ENCODE measurements at places on chromosomes 6 and 20.

- DNase-seq = no peak
Measured at GRCh38 chr20:49990271-49990720, 7.5 kb downstream of the SNAI1 start.

GRCh38 chr6:7893342-7893741 is 17.2 kb downstream of the TXNDC5 start:
- no peak for DNase-seq

DNA sequence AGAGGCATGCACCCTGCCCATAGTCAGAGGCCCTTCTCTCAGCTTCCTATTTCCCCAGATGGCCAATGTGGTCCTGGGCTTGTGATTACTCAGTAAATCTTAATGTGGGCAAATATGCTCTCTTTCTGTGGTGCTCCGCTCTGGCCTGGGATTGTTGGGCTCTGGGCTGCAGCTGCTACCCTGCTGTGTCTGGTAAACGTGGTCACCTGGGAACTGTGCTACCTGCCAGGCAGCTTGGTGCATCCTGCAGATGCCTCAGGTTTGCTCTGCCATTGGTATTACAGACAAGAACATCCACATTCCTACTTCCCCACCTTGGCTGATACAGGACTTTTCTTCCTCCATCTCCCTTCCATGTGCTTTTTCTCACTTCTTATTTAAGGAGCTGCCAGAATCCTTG is 611.5 kb upstream of the IMPG1 start:
- DNase-seq = no peak

DNA sequence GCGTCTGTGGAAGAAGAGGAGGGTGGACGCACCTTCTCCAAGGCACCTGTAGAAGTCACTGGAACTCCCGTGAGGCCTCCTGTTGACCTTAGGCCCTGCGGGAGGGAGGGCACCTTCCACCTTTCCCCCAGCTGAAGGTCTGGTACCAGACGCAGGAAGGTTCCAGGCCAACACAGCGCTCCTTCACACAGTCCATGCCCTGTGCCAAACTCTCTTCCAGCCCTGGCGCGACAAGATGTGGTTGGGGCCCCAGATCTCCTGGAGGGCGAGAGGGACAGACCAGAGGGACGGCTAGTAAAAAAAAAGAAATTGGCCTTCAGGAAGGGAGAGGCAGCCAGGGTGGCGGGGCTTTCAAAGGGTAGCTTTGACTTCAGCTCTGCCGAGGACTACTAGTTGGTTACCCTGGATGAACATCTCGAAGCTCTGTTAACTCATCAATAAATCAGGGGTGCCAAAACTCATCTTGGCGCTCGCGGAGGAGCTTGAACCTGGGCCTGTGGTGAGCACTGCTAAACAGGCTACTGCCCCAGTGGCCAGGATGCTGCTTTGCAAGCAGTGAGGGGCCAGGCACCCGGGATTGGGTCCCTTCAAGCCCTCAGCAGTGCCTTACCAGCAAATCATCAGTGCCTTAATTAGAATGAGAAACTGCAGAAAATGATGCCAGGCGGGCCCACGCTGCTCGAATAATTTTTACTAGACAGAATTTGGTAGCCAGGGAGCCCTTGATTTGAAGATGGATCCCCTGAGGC is 14.9 kb downstream of the AARS2 start:
- DNase-seq = no peak

DNA sequence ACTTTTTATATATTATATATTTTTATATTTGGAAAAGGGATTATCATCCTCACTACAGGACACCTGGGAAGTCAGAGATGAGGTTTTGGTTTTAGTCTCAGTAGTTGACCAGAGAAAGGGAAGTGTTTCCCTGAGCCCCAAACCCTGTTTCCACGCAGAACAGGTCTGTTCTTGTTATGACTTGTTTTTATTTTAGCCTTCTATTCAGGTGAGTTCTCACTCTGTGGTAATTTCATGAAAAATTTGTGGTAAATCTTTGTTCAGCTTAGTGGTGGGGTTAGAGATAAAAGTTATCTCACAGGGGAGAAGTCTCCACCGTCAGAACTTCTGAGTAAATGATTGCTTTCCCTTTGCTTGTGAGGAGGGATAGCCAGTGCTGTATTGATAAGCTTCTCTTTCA is 224.9 kb downstream of the FARS2 start:
- no peak for DNase-seq

GRCh38 chr6:141326426-141326825 is 806.3 kb upstream of the GJE1 start:
- DNase-seq = peak; percentile 93

- no peak for DNase-seq
Measured at GRCh38 chr6:136039185-136039584, 187.7 kb downstream of the PDE7B start.

DNA sequence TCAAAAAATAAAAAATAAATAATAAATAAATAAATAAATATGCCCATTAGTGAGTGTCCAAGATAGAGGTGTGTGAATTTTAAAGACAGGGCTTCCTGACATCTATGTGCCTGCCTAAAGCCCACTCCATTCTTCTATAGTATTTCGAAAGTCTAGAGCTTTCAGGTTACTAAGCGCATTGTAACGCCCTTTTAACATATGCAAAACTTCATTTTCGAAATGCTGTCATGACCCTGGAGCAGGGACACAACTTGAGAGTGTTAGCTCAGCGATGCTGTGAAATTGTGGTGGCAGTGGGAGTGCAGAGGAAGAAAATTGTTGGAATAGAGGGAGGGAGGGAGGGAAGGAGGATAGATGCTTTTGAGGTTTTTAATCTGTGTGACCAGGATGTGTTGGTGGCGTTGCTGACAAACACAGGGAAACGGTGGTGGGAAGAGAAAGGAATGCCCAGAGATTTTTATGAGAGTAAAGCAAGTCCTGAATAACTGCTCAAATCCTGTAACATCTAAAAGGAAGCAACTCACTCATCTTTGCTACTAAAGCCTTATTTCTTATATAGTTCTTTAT is 169.3 kb downstream of the ARID1B start:
- DNase-seq = no peak

GRCh38 chr6:133817460-133818047 is 71.4 kb upstream of the TCF21 start:
- DNase-seq = no peak

- no peak for DNase-seq
Measured at GRCh38 chr20:37421988-37422387, 76.0 kb downstream of the SRC start.

- no peak for DNase-seq
Measured at GRCh38 chr20:24389686-24390085, 79.7 kb upstream of the SYNDIG1 start.

DNA sequence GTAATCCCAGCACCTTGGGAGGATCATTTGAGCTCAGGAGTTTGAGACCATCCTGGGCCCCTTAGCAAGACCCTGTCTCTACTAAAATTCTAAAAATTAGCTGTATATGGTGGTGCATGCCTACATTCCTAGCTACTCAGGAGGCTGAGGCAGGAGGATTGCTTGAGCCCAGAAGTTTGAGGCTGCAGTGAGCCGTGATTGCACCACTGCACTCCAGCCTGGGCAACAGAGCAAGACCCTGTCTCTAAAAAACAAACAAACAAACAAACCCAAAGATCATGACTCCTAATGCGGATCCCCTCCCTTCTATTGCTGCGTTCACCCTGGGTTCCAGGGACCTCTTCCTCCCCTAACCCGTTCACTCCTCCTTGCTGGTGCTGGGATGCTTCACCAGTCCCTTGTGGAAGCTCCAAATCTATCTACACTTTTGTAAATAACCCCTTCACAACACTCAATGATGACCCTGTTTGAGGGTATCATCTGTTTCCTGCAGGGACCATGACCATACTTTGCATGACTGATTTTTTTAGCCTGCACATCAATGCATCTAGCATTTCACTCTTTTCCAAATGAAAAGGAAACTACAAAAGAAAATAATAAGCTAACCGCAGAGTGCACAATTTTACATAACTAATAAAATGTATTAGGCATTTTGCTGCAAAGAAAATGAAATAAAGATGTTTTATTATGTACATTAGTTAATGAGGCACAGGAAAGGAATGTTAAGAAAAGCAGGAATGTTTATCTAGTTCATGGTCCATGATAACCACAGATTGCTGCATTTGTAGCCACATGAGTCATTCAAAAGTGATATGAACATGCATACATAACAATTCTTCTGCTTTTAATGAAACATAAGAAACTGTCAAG is 30.5 kb upstream of the IPCEF1 start:
- peak; percentile 84 for DNase-seq

DNA sequence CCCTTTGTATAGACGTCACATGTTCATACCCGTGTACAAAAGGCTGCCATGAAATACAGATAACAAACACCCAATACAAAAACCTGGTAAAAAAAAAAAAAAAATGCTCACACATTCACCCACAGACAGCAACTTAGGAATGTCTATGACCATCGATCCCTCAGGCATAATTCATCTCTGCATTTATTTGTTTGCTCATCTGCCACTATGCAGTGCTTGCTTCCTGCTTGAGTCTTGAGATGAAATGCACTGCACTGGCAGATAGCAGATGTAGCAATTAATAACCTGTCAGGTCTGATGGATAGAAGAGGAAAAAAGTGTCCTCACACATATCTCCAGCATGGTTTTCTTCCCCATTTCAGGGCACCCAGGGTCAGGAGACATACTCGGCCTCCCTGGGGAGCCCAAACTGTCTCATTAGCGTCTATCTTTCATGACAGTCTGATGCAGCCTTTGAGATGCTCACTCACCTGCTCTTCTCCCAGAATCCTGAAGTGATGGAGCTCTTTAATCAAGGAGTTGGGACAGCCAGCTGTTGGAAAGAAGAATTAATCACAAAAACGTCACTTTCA is 295.1 kb upstream of the AGPAT4 start:
- DNase-seq = no peak

- DNase-seq = no peak
Measured at GRCh38 chr6:72466971-72467566, 154.8 kb upstream of the KCNQ5 start.

DNA sequence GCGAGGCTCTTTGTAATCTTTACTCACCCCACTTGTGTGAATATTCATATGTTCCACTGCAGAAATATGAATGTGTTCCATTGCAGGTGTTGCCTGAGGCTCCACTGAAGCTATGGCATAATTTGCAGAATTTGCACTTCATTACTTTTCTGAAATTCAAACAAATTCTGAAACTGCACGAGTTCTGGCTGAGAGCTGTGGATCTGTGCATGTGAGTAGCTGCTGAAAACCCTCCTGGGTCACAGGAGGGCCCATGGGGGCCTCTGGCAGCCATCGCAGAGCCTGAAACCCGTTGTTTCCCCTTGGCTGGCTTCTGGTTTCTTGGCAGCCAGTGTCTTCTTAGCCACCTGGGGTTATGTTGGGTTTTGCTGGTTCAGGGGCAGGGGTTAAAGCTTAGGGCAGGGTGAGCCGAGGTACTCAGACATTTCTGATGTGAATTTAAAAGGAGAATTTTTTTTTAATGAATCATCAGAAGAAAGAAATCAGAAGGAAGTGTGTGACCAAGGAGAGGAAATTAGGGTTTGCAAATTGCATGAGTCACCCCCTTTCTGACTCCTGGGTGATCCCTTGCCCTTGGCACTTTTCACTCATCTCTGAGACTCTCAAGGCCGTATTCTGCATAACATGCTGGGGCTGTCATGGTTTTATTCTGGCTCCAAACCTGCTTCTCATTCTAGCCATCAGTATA is 40.6 kb downstream of the TOX2 start:
- DNase-seq = peak; percentile 79

DNA sequence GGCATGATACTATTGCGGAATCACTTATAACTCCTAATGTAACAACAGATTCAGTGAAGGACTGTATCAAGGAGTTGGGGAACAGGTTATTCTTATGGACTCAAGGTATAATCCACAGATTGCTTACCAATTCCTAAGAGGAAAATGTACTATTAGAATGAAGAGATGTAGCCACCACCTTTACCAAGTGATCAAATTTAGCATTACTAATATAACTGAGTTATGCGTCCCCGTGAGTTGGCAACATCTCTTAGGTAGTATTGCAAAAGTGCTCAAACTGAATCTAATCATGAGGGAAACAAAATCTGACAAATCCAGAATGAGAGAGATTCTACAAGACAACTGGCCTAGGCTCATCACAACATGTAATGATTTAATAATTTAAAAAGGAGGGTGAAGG is 777 bp upstream of the SNRNP48 start:
- no peak for DNase-seq

DNA sequence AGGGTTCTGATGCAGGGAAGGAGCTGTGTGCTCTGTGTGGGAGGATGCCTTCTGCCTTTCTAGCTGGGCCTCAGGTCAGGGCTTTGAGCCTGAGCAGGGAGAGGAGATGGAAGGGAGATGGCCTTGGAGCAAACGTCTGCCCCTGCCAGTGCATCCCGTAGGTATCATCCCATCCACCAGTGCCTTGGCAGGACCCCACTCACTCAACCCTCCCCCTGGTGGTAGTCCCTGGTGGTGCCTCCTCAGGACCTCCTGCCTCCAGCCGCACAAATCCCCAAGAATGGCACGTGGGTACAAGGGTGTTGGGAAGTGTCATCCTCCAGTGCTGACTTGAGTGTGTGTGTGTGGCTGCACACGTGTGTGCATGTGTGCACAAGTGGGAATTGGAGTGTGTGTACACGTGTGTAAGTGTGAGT is 23.1 kb upstream of the MICB start:
- DNase-seq = no peak

- peak; percentile 76 for DNase-seq
Measured at GRCh38 chr6:5143634-5144311, 58.6 kb downstream of the PPP1R3G start.

GRCh38 chr6:151067684-151068596 is 171.8 kb upstream of the AKAP12 start:
- peak; percentile 84 for DNase-seq

DNA sequence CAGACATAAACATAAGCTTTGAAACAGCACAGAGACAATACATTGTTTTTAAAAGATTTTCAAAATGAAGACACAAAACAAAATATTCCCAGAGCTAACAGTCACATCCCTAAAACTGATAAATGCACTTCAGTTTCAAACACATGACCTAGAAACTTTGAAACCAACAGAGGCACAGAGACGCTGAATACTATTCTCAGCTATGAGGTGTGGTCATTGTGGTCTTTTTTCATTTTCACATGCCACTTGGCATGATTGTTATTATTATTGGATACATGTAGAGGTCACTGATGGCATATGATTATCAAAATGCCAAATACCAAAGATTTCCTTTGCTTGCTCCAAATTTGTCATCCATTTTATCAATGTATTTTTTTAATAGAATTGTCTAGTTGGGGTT is 306.9 kb downstream of the QKI start:
- DNase-seq = no peak

- no peak for DNase-seq
Measured at GRCh38 chr6:110614586-110614985, 138.2 kb upstream of the SLC22A16 start.

All from astrocyte of the cerebellum (primary cell).